ENCODE measurements at places on chromosomes 3 and 15.

- no peaks in the 10 kb centered on the region for H3K4me1 ChIP-seq
- DNase-seq: no peak
- no peak overlapping the region for H3K4me3 ChIP-seq
- H3K27me3 ChIP-seq: no peaks in the 10 kb centered on the region
- no peak overlapping the region for H3K27ac ChIP-seq
These were observed 83.8 kb downstream of the THRB start for GRCh38 chr3:24410860-24411259.

- no peaks in the 10 kb centered on the region for H3K36me3 ChIP-seq
- no peak overlapping the region for H3K4me3 ChIP-seq
- H3K4me1 ChIP-seq: no peaks in the 10 kb centered on the region
These were observed 332.3 kb upstream of the C2CD4B start for GRCh38 chr15:62497356-62497755.

DNA sequence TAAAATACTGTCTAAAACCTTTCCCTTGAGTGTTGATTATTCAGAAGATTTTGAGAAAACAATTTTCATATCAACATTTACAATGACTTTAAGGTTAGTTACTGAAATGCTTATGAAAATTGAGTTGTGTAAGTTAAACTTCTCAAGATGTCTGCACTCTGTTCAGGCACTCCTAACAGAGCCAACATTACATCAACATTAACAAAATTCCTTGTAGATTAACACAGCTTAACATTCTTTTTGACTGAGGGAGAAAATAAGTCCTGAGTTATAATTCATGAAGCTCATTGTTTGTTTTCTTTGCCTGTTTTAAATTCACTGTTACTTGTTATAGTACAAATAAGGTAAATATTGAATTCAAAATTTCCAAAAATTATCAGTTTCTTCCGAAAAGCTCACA is 9.0 kb downstream of the ACKR4 start:
- no peak for DNase-seq
- H3K27ac ChIP-seq: no peak overlapping the region
- H3K4me3 ChIP-seq: no peak overlapping the region
- H3K36me3 ChIP-seq: peaks cover 25% of the 10 kb centered on the region
- peaks cover 2% of the 10 kb centered on the region for H3K4me1 ChIP-seq

GRCh38 chr15:27457766-27458165 is 486.8 kb downstream of the GABRG3 start:
- H3K4me3 ChIP-seq: no peak overlapping the region
- no peaks in the 10 kb centered on the region for H3K4me1 ChIP-seq
- no peak overlapping the region for H3K27ac ChIP-seq

GRCh38 chr15:41857316-41857715 is 18.7 kb downstream of the PLA2G4B start:
- H3K36me3 ChIP-seq: no peaks in the 10 kb centered on the region
- no peak overlapping the region for H3K27ac ChIP-seq
- H3K27me3 ChIP-seq: no peaks in the 10 kb centered on the region
- no peak overlapping the region for H3K4me3 ChIP-seq

GRCh38 chr3:49733551-49733950 is 9.8 kb upstream of the GMPPB start:
- peaks cover 46% of the 10 kb centered on the region for H3K36me3 ChIP-seq
- no peak for DNase-seq
- H3K27me3 ChIP-seq: no peaks in the 10 kb centered on the region
- H3K27ac ChIP-seq: no peak overlapping the region

GRCh38 chr3:44120721-44121582 is 120.7 kb upstream of the TOPAZ1 start:
- no peak overlapping the region for H3K4me3 ChIP-seq
- no peak for DNase-seq
- H3K4me1 ChIP-seq: peaks cover 4% of the 10 kb centered on the region
- no peaks in the 10 kb centered on the region for H3K36me3 ChIP-seq
- H3K27ac ChIP-seq: no peak overlapping the region

- no peaks in the 10 kb centered on the region for H3K27me3 ChIP-seq
- no peaks in the 10 kb centered on the region for H3K4me1 ChIP-seq
- no peak overlapping the region for H3K27ac ChIP-seq
- no peak for DNase-seq
- H3K36me3 ChIP-seq: no peaks in the 10 kb centered on the region
These were observed 47.9 kb downstream of the ATP13A5 start for GRCh38 chr3:193330555-193331204.

DNA sequence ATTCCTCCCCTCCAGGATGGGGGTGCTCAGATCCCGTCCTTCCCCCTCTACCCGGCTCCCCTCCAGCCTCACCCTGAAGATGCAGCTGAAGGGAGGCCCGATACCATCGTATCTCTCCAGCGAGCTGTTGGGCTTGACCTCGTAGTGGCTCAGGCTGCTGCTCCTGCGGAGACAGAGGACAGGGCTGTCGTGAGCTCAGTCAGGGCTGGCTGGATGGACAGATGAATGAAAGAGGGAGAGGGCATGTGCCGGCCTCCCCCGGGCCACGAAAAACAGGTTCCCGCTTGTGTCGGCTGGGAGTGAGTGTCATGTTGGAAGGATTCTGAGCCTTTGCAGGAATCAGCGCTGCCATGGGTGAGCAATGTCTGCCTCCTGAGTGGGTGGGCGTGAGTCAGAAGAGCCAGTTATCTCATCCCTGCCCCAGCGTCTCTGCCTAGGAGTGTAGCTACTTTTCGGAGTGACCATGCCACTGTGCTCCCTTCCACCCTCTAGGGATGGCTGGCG is 35.2 kb downstream of the FEM1B start:
- no peak overlapping the region for H3K27ac ChIP-seq
- H3K4me3 ChIP-seq: no peak overlapping the region
- H3K27me3 ChIP-seq: peaks cover 2% of the 10 kb centered on the region
- H3K4me1 ChIP-seq: no peaks in the 10 kb centered on the region

DNA sequence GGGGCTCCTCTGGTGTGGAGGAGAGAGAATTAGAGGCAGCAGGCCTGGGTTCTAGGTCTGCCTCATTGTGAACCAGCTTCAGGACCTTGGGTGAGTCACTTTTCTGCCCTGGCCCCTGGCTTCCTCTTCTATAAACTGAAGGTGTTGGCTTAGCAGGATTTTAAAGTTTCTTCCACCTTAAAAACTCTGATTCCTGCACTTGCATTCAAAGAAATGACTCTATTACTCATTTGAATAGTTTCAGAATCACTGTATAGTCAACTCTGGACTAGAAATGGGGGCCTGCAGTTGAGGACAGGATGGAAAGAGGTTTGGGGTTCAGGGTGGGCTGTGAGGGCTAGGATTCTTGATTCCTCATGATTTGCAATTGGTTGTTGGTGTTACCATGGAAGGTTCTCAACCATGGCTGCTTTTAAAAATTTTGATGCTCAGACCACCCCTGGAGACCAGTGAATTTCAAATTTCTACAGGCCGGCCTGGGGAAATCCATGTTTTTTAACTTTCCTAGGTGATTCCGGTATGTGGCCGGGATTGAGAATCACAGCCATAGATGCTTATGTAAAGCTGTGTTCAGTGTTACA is 19.9 kb downstream of the SMAD3 start:
- H3K36me3 ChIP-seq: peaks cover 59% of the 10 kb centered on the region
- peaks cover 2% of the 10 kb centered on the region for H3K27me3 ChIP-seq
- peak; percentile 62 for DNase-seq
- H3K4me1 ChIP-seq: peaks cover 98% of the 10 kb centered on the region
- peak overlapping the region; percentile 49 for H3K4me3 ChIP-seq

DNA sequence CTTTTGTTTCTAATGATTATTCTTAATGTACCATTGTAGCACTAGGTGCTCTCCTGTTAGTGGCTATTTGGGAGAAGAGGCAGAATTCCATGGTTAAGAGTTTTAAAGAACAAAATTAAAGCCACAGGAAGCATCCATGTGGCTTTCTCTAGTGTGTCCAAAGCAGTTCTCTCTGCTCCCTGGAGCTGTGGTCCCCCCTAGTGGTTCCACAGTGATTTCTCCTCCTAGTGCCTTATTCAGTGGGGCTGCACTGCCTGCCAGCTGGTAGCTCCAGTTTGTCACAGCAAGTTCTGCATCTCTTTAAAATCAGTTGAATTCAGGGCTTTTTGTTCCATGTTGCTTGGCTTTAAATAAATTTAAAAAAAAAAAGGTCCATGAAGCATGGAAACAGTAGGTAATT is 39.6 kb upstream of the FAM98B start:
- no peak for DNase-seq
- no peaks in the 10 kb centered on the region for H3K36me3 ChIP-seq
- no peaks in the 10 kb centered on the region for H3K4me1 ChIP-seq
- no peak overlapping the region for H3K4me3 ChIP-seq
- no peak overlapping the region for H3K27ac ChIP-seq

GRCh38 chr3:184496933-184497332 is 64.7 kb upstream of the EPHB3 start:
- no peak overlapping the region for H3K4me3 ChIP-seq
- DNase-seq: no peak
- peaks cover 36% of the 10 kb centered on the region for H3K27me3 ChIP-seq
- peaks cover 6% of the 10 kb centered on the region for H3K4me1 ChIP-seq

DNA sequence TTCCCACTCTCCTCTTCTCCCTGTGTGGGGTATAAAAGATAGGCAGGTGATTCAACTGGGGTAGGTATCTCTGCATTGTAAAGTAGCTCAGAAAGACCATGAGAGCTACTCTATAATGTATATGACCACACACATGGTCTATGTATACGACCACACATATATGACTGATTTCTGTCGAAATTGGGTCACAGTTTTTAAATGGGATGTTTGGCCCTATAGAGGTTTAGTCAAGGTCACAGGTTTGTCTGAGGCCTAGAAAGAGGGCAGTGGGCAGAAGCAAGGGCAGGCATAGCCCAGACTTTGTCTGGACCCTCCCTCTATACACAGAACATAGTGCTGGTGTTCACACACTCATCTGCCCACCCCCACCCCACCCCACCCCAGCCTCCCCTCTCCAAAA is 4.4 kb downstream of the LAMP3 start:
- peaks cover 40% of the 10 kb centered on the region for H3K4me1 ChIP-seq
- no peaks in the 10 kb centered on the region for H3K27me3 ChIP-seq
- DNase-seq: no peak
- no peak overlapping the region for H3K4me3 ChIP-seq
- H3K27ac ChIP-seq: no peak overlapping the region
- peaks cover 15% of the 10 kb centered on the region for H3K36me3 ChIP-seq

- H3K36me3 ChIP-seq: no peaks in the 10 kb centered on the region
- no peak overlapping the region for H3K27ac ChIP-seq
- no peaks in the 10 kb centered on the region for H3K4me1 ChIP-seq
- H3K4me3 ChIP-seq: no peak overlapping the region
These were observed 447.4 kb downstream of the GABRB3 start for GRCh38 chr15:26325495-26325894.

- no peaks in the 10 kb centered on the region for H3K4me1 ChIP-seq
- H3K36me3 ChIP-seq: no peaks in the 10 kb centered on the region
- H3K4me3 ChIP-seq: no peak overlapping the region
- H3K27me3 ChIP-seq: no peaks in the 10 kb centered on the region
These were observed 31.9 kb downstream of the DNAH1 start for GRCh38 chr3:52347716-52348635.

DNA sequence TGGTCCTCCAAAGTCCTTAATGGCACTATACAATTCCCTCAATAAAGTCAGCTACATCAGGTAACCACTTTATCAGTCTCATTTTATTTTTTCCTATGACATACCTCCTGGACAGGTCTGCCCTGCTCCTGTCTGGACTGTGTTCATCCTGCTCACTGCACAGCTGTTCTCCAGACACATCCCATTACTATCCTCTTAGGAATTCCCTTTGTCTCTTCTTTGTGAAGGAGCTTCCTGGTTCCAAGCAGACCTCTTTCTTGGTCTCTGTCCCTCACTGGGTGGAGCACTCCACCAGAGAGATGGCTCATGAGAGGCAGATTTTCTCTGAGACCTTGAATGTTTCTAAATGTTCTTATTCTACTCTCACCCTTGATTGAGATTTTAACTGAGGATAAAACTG is 60.1 kb downstream of the KY start:
- H3K4me3 ChIP-seq: no peak overlapping the region
- no peaks in the 10 kb centered on the region for H3K36me3 ChIP-seq
- H3K27me3 ChIP-seq: peaks cover 7% of the 10 kb centered on the region
- no peak overlapping the region for H3K27ac ChIP-seq
- H3K4me1 ChIP-seq: no peaks in the 10 kb centered on the region

- no peak for DNase-seq
- no peaks in the 10 kb centered on the region for H3K27me3 ChIP-seq
- no peak overlapping the region for H3K4me3 ChIP-seq
- no peak overlapping the region for H3K27ac ChIP-seq
These were observed 10.0 kb downstream of the ABHD2 start for GRCh38 chr15:89098281-89098680.

DNA sequence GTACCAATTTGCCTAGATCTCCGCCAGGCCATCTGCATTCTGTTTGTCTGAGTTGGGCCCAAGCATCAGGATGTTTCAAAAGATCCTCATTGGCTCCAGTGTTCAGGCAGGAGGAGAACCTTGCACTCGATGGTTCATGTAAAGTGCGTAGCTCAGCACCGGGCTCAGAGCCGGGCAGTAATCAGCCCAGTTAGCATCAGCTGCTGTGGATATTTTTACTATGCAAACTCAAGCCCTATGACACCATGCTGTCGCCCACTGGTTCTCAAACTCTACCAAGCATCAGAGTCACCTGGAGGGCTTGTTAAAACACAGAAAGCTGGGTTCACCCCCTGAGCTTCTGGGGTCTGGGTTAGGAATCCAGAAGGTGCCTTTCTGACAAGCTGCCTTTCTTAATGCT is 310.8 kb downstream of the SHQ1 start:
- H3K4me3 ChIP-seq: no peak overlapping the region
- peaks cover 9% of the 10 kb centered on the region for H3K27me3 ChIP-seq
- H3K36me3 ChIP-seq: no peaks in the 10 kb centered on the region
- H3K27ac ChIP-seq: no peak overlapping the region
- DNase-seq: no peak

- no peak overlapping the region for H3K27ac ChIP-seq
- no peaks in the 10 kb centered on the region for H3K4me1 ChIP-seq
- no peaks in the 10 kb centered on the region for H3K36me3 ChIP-seq
These were observed 312.7 kb downstream of the GABRB3 start for GRCh38 chr15:26460165-26460564.

GRCh38 chr3:125512135-125512920 is 7.7 kb downstream of the SNX4 start:
- H3K36me3 ChIP-seq: peaks cover 68% of the 10 kb centered on the region
- no peak for DNase-seq
- peak overlapping the region; percentile 0 for H3K27ac ChIP-seq
- no peaks in the 10 kb centered on the region for H3K27me3 ChIP-seq
- peaks cover 23% of the 10 kb centered on the region for H3K4me1 ChIP-seq

DNA sequence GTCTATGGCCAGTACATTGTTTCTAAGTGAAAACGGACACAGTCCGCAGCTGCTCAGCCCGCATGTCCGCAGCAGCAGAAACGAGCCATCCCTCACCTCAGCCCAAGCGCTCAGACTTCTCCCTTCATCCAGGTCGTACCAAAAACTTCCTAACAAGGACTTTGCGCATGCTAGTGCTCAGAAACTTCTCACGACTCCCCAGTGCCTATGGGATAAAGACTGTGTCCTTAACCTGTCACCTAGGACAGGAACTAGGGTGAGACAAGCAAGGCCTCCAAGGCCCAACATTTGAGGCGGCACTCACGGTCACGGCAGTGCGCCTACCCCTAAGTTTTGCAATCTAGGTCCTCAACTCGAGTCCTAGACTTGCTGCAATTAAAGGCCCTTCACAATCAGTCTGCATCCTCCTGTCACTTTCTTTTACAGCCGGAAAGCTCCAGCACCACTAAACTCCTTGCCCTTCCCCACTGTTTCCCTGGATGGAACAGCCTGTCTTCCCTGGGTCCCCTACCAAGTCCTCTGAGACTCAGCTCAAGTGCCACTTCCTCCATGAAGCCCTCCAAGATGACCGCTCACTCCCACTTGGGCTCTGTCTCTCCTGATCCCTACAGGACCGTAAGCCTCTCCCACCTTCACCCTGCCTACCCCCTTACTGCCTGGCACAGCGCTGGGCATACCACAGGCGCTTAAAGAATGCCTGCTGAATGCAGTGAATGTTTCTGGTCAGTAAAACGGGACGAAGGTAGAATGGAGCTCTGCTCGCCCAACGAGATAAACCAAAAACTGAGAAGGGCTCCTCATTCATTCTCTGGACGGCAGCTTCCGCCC is 1.2 kb downstream of the CLN6 start:
- H3K27ac ChIP-seq: peak overlapping the region; percentile 87
- no peaks in the 10 kb centered on the region for H3K27me3 ChIP-seq
- H3K36me3 ChIP-seq: peaks cover 19% of the 10 kb centered on the region
- H3K4me3 ChIP-seq: peak overlapping the region; percentile 90
